ENCODE measurements at places on chromosomes 4 and X.
A peak's percentile ranks its signal among the peaks of the same experiment; 100 is the strongest.

GRCh38 chr4:143184217-143184502, 557 bp upstream of the USP38 start:
- DNase-seq: no peak

GRCh38 chr4:39255266-39255665, 72.9 kb downstream of the WDR19 start:
- no peak for DNase-seq

- no peak for DNase-seq
Observed at GRCh38 chr4:93814722-93815121, 13.8 kb upstream of the ATOH1 start.

DNA sequence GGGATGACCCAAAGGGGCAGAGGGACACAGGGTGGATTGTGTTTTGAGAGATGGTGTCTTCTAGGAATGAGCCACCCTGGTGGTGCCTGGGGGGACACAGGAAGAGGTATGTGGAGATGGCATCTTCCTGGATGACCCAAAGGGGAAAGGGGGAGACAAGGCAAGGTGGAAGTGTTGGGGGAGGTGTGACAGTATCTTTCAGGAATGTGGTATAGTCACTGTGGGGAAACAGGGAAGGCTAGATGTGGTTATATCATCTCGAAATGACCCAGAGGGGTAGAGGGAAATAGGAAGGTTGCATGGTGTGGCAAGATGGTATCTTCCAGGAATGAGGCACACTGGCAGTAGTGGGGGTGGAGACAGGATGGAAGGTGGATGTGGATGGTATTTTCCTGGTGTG, 62.9 kb downstream of the MAOA start:
- no peak for DNase-seq

GRCh38 chrX:36804066-36804465, 204.1 kb upstream of the FAM47C start:
- peak; percentile 51 for DNase-seq

GRCh38 chrX:2831471-2832228, 2.9 kb downstream of the GYG2 start:
- DNase-seq: no peak

DNA sequence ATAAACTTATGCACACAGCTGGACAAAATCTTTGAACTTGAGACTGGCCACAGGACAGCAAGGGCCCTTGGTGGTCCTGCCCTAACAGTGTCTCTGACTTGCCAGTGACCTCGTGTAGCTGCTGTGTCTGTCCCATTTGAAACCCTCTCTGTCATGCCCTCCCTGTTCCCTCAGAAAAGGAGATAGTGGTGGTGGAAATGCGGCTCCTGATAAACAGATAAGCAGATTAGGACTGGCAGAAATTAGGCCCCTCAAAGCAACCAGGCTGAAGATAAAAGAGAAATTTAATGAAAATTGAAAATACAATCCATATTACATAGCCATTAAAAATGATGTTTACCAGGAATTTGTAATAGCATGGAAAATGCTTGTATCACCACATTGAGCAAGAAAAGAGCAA, 136.6 kb upstream of the ATP6AP2 start:
- DNase-seq: no peak

Measured in SK-N-MC (cell line).